ENCODE measurements at places on chromosomes 2 and 18.

GRCh38 chr2:238425505-238425978 is 1.2 kb upstream of the ASB1 start:
- no peak for DNase-seq

DNA sequence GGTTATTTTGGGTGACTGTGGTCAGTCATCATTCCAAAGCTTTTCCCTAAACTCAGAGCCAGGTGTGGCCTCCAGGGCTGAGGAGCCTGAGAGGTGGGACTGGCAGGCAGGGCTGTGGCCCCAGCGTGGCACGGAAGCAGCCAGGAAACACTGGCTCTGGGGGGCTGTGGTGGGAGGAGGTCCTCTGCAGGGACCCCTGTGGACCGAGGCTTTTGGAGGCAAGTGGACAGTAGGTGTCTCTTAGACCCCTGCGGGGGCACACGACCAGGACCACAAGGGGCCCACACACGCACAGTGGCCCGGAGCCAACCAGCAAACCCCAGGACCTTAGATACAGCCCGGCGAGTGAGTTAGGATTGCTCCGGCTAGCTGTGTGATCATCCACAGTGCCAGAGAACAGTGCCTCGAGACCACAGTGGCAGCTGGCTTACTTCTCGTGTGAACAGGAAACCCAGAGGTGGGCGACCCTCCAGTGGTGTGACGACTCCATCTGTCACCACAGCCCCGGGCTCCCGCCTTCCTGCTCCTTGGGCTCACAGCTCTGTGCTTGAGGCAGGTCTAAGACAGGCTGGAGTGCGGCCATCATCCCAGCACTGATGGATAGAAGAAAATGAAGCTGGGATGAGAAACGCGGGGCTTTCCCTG is 1.6 kb upstream of the RTP5 start:
- no peak for DNase-seq

GRCh38 chr2:33531549-33532059 is 55.2 kb downstream of the RASGRP3 start:
- no peak for DNase-seq

- DNase-seq, result no peak
These were observed 359.6 kb downstream of the MEIS1 start for GRCh38 chr2:66794551-66794950.

DNA sequence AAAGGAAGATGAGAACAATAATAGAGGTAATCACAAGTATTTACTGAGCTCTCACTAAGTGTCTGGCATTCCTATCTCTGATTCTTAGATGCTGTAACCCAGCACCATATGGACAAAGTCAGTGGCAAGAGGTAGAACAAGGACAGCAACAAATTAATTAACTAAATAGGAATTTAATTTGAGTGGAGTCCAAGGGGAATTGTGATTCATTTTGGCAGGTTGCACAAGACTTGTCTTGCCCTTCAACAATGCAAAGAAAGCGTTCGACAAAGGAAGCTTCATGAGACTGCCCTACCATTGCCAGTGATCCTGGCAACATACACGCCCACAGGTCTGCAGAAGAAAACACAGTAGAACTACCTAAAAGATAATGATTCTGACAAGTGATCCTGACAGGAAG is 221.6 kb downstream of the RBM43 start:
- DNase-seq, result no peak

GRCh38 chr2:217906798-217907197 is 96.0 kb downstream of the TNS1 start:
- DNase-seq, result no peak

DNA sequence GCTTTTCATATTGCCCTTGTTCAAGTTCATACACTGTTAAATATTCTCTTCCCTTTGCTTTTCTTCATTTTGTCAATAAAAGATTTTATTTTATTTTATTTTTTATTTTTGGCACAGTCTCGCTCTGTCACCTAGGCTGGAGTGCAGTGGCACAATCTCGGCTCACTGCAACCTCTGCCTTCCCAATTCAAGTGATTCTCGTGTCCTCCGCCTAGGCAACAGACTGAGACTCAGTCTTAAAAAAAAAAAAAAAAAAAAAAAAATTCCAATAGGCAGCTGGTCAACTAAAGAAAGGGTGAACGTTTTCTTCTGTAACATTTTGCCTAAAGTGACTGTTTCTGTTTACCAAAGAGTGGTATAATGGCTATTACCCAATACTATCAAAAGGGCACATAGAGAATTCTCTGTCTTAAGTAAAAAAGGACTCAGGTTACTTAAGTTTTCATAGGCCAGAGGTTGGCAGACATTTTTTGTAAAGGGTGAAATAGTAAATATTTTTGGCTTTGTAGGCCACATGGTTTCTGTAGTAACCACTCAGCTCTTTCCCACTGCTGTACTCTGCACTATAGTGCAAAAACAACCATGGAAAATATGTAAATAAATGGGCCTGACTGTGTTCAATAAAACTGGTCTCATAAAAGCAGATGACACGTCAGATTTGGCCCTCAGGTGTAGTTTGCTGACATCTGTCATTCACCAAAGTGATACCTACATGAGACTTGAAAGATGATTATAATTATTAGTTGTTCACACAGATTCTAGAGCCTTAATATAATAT is 113.4 kb downstream of the MIB1 start:
- DNase-seq, result no peak

DNA sequence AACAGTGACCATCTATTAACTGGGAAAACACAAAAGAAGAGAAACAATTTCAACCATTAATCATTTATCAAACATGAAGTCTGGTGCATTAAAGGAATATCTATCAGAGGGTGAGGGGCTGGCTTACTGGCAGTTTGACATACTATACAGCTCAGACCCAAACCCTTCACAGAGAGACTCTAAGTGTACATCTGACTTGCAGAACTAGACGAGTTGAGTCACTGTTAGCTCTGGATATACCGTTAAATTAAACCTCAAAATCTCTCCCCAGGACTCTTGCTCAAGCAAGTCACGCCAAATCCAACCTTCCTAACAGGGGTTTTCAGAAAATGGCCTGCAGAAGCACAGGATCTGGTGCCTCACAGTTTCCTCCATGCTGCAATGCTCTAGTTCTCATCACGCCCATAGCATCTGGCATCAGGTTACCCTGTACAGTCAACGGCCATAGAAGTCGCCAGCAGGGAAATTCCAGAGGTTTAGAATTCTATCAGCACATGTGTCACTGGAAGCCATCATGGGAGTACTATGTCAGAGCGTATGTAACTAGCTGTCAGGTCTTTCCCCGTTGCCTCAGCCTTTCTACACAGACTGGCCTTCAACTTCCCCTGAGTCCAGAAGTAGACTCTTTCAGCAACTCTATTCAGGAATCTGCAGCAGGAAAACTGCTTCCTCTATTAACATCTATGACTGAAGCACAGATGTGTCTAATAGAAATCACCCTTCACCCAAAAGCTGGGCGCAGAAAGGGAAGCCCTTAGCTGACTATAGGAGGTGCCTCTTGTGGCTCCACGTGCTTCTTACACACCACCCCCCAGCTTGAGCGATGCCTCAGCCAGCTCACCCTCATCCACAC is 9.3 kb downstream of the TGOLN2 start:
- DNase-seq, result no peak

DNA sequence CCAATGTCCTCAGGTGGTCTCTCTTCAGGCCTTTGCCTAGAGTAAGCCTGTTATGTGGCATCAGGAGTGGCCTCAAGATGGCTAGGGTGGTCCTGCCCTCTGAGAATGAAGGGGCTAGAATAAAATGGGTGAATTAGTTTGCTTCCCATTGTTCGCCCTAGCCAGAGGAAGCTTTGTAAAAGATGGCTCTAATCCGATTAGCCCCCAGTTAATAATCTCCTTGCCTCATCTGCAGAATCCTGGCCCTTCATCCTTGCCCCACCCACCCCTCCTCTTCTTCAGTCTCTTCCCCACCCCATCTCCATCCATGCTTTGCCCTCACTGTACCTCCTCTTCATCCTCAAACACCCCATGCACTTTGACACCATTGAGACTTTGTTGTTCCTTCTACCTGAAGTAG is 57.4 kb upstream of the LGALSL start:
- DNase-seq, result no peak

DNA sequence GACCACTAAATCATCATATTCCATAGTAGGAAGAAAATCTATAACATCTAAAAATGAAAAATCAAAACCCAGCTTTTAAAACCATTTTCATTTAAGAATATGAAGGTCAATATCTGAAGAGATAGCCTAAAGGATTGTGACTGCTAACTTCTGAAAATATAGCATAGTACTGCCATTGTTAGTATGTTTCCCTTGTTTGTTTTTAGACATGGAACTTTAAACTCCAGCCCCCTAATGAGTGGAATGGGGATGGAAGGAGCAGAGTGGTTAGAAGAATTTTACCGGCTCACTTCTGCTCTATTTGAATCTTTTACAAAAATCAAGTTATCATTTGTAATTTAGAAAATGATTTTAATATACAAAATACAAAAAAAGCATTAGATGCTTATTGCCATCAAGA is 169.0 kb downstream of the CD226 start:
- no peak for DNase-seq

DNA sequence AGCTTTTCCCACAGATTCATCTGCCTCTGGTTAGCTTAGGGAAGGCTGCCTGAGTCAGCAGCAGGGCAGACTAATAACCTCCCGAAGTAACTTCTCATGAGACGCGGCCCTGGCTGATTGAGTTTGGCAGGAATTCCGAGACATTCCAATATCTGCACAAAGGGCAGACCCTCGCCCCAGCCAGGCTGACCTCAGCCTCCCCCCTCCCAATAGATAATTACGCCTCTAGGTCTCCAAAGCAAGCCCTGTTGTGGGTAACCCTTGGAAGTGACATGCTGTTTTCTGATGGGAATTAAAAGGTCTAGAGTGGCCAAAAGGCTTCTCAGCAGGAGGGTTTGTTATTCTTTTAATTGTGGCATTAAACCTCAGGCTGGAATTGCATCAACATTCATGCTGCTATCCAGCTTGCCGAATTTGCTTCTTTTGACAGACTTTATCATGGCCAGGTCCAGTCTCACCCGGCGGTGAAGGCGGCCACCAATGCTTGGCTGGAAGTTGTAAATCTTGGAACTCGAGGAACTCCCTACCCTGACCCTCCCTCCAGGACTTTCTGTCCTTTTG is 98.0 kb upstream of the SLC14A2 start:
- peak; percentile 52 for DNase-seq

- no peak for DNase-seq
These were observed 99.3 kb upstream of the KCNJ3 start for GRCh38 chr2:154599189-154599588.

GRCh38 chr2:122366427-122366826 is 611.0 kb downstream of the TSN start:
- DNase-seq, result no peak

GRCh38 chr2:37570773-37571586 is 100.5 kb downstream of the CDC42EP3 start:
- DNase-seq, result no peak

Data from C1 segment of cervical spinal cord (tissue), 14 donors.